Activated T-cell treated with anti-CD3 and anti-CD28 coated beads, Interleukin-2, amount 50 U/mL, for 4 hours (primary cell): ENCODE measurements at places on chromosomes 6 and 20. TPM values are rescaled to one million over a fixed set of nuclear protein-coding genes. Genes with fewer than 3 reads are reported as not detected.

FAM83C gene
- not detected for total RNA-seq

VNN1 gene
- total RNA-seq = not detected

CTSA gene
- 56.5 TPM for total RNA-seq

GPR6 gene
- total RNA-seq = not detected

SMLR1 gene
- not detected for total RNA-seq

- DNase-seq = no peak
Measured at GRCh38 chr6:73042892-73043291, 182.4 kb downstream of the KHDC1L start.

GRCh38 chr6:32240686-32241085 lies 16.8 kb upstream of the NOTCH4 start:
- no peak for DNase-seq
